ENCODE measurements at places on chromosomes 2 and 18.

DNA sequence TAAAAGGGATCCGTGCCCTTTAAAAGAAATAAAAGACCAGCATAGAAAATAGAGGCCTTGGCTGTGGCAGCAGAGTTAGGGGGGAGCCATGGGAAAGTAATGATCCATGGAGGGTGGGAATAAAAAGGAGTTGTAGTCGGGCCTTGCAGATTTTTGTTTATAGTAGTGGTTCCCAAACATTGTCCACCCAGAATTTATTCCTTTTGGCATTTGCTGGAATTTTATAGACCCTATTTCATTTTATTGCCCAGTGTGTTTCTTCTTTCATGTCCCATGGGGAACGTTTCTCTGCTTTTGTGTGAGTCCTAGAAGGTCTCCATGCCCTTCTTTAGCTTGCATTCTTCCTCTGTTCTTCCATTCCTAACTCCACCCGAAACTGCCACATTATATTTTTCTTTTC, 222.2 kb downstream of the LTBP1 start:
- DNase-seq: no peak

- DNase-seq: no peak
These were observed 67.1 kb downstream of the NXPH2 start for GRCh38 chr2:138713069-138713496.

DNA sequence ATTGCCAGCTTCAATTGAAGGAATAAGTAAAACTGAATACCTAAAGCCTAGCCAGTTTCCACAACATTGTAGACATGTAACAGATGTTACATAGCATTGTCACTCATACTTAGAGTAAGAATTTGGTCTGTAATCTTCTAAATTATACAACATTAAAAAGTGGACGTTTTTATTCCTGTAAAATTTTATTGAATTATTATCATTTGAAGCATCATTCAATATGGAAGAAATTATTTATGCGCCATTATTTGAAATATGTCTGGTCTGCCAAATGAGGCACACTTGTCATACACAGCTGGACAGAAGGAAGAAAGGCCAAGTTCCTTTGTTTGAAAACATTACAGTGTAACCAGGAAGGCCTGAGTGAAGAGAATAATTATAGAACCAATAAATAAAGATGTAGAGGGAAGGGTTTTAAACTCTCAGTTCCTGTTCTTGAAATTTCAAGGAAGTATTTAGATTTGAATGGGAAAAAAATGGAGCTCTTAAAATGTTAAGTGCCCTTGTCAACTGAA, 575.5 kb downstream of the LRRTM4 start:
- DNase-seq: no peak

- no peak for DNase-seq
These were observed 441.7 kb downstream of the TXNL1 start for GRCh38 chr18:56196495-56197225.

DNA sequence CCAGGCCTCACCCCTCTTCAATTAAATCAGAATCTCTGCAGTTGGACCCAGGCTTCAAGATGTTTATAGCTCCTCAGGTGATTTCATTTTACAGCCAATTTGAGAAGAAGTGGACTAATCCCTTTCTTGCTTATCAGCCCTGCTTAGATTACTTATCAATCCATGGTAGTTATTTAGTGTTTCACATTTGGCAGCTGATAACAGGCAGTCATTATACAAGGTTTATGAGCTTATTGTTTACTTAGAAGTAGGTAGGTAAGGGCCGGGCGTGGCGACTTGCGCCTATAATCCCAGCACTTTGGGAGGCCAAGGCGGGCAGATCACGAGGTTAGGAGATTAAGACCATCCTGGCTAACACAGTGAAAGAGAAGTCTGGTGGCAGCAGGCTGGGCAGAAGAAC, 237.5 kb downstream of the CTNNA2 start:
- no peak for DNase-seq

DNA sequence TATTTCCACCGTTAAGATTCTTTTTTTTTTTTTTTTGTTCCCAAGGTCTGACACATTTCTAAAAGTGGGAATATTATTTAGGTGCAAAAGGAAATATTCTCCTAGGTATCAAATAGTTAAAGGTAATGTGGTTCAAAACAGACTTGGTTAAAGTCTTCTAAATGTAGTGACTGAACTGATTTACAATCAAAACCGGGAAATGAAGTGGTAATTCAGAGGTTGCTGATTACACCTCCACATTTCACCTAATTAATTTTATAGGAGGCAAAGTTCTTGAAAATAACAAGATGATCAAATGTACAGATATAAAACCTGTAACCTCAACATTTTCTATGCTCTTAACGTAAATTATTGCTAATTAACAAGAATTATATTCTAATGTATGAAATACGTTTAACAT, 5.1 kb downstream of the BCL11A start:
- DNase-seq: no peak

- DNase-seq: no peak
These were observed 40.6 kb upstream of the HDAC4 start for GRCh38 chr2:239441261-239442078.

DNA sequence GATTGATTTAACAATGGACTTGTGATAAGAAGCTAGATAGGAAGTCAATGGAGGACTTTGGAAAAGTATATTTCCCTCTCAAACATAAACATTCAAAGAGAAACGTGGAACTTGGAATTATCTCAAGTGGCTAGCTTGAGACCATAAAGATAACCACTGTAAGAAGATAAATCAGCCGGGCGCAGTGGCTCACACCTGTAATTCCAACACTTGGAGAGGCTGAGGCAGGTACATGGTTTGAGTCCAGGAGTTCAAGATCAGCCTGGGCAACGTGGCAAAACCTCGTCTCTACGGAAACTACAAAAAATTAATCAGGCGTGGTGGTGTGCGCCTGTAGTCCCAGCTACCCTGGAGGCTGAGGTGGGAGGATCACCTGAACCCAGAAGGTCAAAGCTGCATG, 405.9 kb upstream of the ACVR2A start:
- no peak for DNase-seq

DNA sequence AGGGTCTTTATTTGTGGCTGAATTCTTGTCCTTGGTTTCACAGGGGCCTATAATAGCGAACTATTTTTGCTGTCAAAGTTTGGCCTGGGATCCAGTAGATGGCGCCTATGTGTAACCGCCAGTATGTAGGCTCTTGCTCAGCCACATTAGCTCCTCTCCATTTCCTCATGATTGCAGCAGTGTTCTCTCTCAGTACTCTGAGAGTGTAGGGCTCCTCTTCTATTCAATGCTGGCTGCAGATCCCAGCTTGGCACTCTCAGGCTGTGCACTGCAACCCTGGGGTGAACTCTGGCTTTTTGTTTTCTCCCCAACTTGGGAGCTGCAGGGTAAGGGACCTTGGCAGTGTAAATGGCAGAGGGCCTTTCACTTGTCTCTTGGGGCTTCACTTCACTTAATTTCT, 344.6 kb upstream of the CHAC2 start:
- no peak for DNase-seq

Measured in activated T-helper 1 cell treated with anti-CD3 and anti-CD28 coated beads, Interleukin-2, amount 50 U/mL, for 16 hours (primary cell).